ENCODE measurements at places on chromosomes 4 and X. TPM values are rescaled to one million over a fixed set of nuclear protein-coding genes. Genes with fewer than 3 reads are reported as not detected.

The HCCS gene
- total RNA-seq = 38.0 TPM

GRCh38 chr4:14659286-14659685 lies 343.0 kb upstream of the CPEB2 start:
- DNase-seq = no peak

The SOX3 gene
- 0.98 TPM for total RNA-seq

The MAGEA2 gene
- total RNA-seq = 6.1 TPM

The DCAF8L1 gene
- total RNA-seq = not detected

Measured in astrocyte (in vitro differentiated cells and primary cell).